D721Med (cell line): ENCODE measurements at places on chromosomes 1 and 21.

- no peak for DNase-seq
Observed at GRCh38 chr1:32239337-32239736, 7.7 kb upstream of the FAM167B start.

- no peak for DNase-seq
Observed at GRCh38 chr1:53548031-53548491, 88.9 kb downstream of the DMRTB1 start.

GRCh38 chr1:65820983-65821382 lies 28.3 kb downstream of the PDE4B start:
- no peak for DNase-seq

DNA sequence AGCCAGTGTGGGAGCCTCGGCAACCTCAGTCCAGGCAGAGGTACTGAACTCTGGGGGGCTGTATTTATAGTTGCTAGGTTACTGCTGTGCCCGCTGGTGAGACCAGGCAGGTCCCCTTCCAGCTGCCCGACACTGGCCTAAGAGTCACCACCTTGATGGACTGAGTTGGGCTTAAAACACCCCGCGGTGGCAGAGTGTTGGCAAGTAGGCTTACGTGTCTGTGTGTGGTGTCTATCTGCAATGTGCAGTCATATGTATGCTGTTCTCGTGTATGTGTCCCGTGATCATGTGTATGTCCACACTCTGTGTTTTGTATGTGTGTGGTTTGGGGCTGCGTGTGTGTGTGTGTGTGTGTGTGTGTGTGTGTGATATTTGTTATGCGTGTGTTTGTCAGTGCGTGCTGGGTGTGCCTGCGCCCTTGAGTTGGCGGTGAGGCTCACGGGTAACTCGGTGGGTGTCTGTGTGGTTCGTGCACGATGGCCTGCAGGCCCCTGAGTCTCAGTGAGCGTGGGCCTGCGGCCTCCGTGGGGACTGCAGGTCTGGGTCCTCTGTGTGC lies 65.5 kb downstream of the MEF2D start:
- no peak for DNase-seq

DNA sequence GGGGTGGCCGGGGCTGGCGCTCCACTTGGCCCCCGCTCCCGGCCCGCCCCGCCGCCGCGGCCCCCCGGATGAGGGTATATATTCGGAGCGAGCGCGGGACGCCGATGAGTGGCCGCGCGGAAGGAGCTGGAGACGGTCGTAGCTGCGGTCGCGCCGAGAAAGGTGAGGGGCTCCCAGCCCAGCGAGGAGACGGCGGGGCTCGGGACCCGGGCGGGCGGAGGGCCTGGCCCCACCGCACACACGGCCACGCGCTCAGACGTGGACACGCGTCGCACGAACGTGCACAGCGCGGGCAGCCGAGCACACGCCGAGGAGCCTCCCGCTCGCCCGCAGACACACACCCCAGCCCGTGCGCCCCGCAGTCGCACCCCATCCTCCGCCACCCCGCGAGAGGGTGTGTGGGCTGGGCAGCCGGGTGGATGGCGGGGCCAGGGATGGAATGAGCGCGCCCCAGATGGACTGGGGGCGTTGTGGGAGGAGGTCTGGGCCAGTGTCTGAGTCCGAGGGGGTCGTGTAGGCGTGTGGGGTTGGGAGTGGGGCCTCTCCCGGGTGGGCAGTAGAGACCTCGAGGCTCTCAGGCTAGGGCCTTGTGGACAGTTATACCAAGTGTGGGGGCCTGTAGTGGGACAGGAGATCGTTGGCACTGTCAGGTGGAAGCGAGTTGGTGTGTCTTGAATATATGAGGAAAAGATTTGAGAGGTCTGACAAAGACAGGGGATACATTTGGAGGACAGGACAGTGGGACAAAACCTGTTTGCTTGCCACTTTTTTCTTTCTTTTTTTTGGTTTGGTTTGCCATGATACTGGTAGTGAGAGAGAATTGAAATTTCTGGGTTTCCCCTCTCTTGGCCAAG lies at the start of gene UAP1:
Gene UAP1 (plus strand): TSS at position 107 of the 854 bp plus-strand sequence. CDS start 4,347 bp downstream, outside the sequence.
- DNase-seq, result no peak

GRCh38 chr1:114982251-114982650 lies 47.4 kb upstream of the TSHB start:
- DNase-seq, result no peak

GRCh38 chr1:19423130-19423529 lies 62.2 kb downstream of the CAPZB start:
- no peak for DNase-seq

DNA sequence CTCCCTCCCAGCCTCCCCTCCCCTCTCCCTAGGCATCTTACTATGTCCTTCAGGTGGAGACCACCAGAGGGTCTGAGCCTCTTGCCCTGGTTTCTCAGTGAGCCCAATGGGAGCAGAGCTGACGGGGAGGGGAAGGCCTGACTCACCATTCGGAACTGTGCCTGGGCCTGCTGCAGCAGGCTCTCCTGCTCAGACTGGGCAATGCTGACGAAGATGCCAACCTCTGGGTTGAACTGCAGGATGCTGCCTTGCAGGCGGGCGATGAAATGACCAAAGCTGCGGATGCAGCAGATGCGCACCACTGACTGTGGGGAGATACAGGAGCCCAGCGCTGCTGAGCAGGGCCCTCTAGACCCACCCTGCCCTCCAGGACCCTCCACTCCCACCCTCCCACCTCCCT lies 11.0 kb upstream of the PAQR6 start:
- no peak for DNase-seq

GRCh38 chr1:2314803-2315673 lies 76.3 kb downstream of the MORN1 start:
- DNase-seq, result peak; percentile 65

GRCh38 chr1:81666586-81666985 lies 134.1 kb upstream of the ADGRL2 start:
- no peak for DNase-seq

DNA sequence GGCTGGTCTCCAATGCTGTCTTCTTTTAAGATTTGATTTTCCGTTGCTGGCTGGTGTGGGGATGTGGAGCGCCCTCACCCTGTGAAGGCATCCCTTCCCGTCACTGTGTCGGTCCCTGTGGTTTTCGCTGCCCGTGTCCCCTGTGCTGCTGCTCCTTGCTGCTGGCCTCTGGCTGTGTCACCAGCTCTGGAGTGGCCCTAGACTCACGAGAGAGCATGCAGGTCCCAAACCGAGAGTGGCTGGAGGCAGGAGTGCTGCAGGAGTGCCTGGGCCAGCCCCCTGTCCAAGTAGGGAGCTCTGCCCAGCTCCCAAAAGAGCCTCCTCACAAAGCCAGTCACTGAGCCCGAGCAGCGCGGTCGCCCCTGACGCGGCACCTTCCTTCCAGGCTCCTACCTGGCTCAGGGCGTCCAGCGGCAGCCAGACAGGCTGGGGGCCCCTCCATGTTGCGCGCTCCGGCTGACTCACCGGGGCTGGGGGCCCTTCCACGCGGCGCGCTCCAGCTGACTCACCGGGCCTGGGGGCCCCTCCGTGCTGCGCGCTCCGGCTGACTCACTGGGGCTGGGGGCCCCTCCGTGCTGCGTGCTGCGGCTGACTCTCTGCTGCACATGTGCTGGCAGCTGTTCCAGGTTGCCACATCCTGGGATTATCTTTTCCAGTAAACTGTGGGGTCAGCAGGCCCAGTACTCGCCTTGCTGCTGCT lies 106.7 kb upstream of the COL6A1 start:
- DNase-seq, result no peak

- DNase-seq, result no peak
Observed at GRCh38 chr1:32394890-32395432, 720 bp upstream of the BSDC1 start.

GRCh38 chr1:82321794-82322193 lies 521.1 kb downstream of the ADGRL2 start:
- no peak for DNase-seq

DNA sequence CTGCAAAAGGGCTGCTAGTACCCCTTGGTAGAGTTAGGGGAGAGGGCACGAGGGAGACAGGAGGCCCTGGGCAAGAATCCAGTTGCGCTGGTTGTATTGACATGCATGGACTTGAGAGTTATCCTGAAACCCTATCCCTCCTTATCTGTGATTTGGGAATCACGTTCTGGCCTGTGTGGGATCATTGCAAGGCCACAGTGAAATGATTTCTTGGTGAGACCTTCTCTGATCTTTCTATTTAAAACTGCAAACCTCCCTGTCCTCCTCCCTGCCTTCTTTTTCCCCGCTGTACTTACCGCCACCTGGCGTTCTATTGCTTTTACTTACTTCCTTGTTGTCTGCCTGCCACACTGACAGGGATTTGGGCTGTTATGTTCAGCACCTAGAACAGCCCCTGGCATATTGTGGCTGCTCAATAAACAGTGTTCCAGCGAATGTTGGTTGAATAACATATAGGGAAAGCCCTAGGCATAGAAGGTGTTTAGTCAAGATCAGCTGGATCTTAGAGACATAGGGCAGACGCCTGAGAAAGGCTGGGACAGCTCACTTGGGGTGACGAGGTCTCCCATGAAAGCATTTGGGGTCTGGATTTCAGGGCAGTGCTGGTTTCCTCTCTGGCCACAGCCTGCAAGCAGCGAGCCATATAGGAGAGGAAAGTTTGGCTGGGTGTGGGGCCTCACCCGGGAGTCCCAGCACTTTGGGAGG lies 25.6 kb downstream of the ALPL start:
- DNase-seq, result no peak

GRCh38 chr1:26378088-26378878 lies 5.7 kb upstream of the ZNF683 start:
- no peak for DNase-seq

GRCh38 chr1:208264469-208265121 lies 20.4 kb upstream of the PLXNA2 start:
- DNase-seq, result no peak

GRCh38 chr1:100785470-100786052 lies 66.0 kb downstream of the VCAM1 start:
- DNase-seq, result no peak

DNA sequence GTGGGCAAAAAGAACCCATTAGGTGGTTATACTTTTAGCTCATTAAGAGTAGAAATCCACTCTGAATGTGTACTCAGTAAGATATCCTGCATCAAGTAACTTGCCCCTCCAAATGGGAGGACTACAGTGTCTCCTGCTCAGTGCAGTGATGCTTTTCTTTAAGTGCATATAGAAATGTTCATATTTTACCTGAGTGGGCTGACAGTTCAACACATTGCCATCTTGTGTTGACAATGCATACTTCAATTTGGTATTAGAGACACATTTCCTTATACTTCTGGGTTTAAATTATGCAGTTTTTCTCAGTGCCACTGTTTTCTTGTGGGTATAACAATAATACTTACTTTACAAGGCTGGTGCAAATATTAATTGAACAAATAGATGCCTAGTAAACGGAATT lies 318.6 kb upstream of the TMPRSS15 start:
- no peak for DNase-seq

- DNase-seq, result no peak
Observed at GRCh38 chr1:45013551-45014209, 1.6 kb downstream of the UROD start.

DNA sequence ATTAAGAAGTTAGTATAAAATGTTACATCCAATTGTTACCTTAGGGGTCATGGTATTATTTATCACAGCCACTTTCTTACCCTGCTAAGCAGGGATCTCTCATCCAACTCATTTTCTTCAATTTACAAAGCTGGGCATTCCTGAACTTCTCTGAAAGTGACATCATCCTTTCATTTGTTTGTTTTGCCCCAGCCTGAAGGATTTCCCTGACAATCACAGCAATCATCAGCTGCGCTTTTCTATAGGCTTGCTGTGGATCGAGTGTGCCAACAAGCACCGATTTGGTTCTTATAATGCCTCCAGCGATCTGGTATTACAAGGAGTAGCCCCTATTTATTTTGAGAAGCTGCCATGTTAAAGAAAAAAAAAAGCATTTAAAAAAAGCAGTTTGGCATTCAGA lies 240.2 kb downstream of the USH2A start:
- no peak for DNase-seq

GRCh38 chr1:233655301-233655740 lies 41.4 kb downstream of the KCNK1 start:
- DNase-seq, result no peak

DNA sequence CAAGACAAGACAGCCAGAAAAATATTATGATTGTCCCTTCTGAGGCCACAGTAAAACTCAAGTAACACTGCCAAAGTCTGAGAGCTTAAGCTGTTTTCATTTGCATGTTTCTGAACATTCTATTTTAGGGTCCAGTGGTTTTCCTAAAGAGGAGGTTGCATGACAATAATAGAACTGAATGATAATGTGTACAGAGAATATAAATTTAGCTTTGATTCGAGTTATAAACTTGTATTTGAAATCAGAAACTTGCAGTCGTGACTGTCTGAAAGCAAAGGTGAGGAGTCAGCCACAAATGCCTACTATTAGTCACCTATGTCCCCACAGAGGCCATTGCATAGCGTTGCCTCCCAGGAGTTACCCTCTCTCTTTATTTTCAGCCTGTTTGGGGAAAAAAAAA lies 363.1 kb upstream of the ADGRL2 start:
- no peak for DNase-seq

DNA sequence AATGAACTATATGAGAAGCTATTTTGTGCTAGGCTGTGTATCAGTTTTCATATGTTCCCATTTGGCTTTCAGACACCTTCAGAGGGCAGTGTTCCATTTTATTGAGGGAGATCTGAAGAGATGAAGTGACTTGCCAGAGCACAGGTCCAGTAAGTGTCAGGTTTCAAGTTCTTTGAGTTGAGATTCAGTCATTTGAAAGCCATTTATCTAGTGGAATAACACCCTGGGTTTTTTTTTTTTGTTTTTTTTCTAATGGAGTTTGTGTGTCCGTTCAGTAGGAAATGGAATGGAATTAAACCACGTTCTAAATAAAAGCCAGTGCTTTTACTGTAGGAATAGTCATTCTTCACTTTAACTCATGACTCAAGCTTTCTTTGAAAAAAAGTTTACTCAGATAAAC lies 652.9 kb upstream of the USP24 start:
- no peak for DNase-seq

GRCh38 chr21:46168238-46168637 lies 12.9 kb upstream of the FTCD start:
- DNase-seq, result no peak

DNA sequence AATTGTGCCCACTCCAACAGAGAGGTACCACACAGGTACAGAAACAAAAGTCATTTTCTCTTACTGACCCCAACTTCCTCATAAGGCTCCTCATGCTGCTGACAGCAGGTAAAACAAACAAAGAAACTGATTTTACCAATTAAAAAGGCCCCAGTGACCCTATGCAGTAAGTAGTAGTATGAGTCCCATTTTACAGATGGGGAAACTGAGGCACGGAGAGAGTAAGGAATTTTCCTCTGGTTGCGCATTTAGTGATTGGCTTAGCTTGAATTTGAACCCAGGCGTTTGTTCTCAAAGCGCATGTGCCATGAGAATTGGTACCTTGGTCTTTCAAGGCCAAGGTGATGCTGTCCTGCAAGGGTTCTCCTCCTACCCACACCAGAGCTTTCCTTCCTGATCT lies 66.1 kb upstream of the ZBTB40 start:
- no peak for DNase-seq

- no peak for DNase-seq
Observed at GRCh38 chr1:196856053-196856452, 31.8 kb upstream of the CFHR4 start.

- DNase-seq, result no peak
Observed at GRCh38 chr1:47701741-47702515, 264.1 kb downstream of the FOXD2 start.

DNA sequence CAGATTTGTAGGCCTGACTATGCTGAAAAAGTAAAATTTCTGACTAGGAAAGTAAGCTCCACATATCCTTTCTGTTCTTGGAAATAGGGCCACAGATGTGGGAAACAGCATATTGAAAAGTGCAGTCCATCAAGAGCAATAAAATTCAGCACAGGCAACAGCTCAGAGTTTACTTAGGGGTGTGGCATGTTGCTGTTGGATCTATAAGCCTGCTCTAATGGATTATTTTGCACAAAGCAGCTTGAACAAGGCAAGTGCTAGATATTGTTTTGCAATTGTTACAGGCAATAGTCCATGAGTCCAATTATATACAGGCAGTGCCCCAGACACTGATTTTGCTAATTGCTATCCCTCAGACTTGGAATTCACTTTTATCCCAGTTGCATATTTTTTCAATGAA lies 289.8 kb upstream of the SNX7 start:
- no peak for DNase-seq
